Daoy (cell line): ENCODE measurements at places on chromosomes 12 and 14.

GRCh38 chr12:21614506-21614905, 9.9 kb upstream of the GYS2 start:
- no peak for DNase-seq

DNA sequence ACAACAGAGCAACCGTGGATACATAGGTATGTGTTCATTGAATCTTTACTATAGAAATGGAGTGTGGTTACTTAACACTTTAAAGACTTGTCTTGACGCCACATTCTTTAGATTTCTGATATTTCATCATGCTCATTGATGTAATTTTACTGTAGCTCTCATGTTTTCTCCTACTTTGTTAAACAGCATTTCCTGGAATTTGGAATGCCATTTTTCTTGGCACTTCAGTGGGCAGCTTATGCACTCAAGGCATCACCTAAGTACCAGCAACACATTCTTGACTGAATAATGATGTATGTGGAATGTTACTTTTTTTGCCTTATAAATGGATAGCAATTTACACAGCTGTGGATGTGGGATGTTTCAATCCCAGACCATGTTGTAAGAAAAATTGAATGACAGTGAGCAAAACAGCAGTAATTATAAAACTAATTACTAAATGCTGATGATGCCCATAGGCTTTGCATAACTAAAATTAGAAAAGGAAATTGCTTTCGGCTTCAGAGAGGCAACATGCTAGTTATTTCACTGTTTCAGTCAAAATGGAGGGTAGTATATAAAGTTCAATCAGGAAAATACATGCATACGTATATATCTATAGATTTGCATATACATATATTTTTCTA, 298.5 kb downstream of the NPAS3 start:
- DNase-seq = no peak

DNA sequence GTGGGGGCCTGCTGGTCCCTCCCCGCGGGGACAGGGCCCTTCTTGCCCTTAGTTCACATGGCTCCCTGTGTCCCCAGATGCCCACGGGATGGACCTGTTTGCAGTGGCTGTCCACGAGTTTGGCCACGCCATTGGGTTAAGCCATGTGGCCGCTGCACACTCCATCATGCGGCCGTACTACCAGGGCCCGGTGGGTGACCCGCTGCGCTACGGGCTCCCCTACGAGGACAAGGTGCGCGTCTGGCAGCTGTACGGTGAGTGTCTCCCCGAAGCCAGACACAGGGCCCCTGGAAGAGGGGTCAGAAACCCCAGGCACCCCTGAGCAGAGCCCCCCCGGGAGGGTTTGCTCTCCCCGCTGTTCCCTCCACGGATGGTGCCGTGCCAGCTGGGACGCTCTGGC, 13.4 kb downstream of the MMP17 start:
- no peak for DNase-seq

DNA sequence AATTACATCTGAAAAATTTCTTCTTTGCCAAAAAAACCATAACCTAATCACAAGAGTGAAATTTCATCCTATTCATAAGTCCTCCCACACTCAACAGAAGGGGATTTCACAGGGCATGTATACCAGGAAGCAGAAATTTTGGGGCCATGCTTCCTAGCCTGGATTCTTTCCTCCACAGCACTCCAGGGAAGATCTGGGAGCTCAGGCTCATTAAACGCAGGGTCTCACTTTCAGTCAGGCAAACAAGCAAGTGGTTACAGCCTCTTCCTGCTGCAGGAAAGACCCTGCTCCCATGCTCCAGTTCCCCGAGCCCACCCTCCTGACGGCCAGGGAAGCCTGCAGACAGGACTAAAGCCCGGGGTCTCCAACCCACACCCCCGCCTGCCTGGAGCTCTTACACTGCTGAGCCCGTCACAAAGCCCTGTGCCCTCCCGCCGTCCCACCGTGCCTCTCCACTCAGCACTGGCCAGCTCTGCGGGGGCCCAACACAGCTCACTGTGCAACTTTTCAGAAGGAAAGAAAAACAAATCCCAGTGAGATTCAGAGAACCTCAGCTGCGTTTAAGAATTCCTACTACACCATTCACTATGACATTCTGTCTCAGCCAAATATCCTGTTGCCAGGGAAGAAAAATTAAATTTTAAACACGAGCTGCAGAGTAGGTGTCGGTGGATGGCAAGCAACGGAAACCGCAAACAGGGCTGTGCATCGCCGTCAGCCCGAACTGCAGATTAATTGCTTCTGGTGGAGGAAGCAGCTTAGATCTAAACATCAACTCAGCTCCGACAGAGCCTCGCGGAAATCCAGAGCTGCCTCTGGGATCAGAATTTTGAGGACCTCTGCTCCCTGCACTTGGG, 106.7 kb upstream of the SFSWAP start:
- DNase-seq = peak; percentile 59

GRCh38 chr12:6104027-6104426, 20.4 kb downstream of the VWF start:
- no peak for DNase-seq

GRCh38 chr12:65937161-65937641, 112.9 kb downstream of the HMGA2 start:
- DNase-seq = no peak

- DNase-seq = peak; percentile 28
These were observed 2.0 kb downstream of the FOXN4 start for GRCh38 chr12:109307051-109307450.

DNA sequence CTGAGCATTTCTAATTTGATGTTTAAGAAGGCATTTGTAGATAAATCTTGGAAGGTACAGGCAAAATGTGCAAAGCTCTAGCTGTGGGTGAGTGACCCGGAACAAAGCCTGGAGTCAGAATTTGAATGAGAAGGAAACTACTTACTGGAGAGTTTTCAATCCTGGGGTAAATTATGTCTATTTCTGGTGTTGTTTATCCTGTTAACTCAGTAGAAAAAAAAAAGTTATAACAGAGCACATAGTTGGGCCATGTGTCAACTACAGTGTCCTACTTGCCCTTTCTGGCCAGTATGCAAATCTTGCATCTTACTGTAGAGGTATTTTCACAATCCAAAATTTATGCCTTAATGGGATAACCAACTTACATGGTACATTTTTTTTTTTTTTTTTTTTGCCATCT, 182.3 kb downstream of the SYNE2 start:
- DNase-seq = no peak

DNA sequence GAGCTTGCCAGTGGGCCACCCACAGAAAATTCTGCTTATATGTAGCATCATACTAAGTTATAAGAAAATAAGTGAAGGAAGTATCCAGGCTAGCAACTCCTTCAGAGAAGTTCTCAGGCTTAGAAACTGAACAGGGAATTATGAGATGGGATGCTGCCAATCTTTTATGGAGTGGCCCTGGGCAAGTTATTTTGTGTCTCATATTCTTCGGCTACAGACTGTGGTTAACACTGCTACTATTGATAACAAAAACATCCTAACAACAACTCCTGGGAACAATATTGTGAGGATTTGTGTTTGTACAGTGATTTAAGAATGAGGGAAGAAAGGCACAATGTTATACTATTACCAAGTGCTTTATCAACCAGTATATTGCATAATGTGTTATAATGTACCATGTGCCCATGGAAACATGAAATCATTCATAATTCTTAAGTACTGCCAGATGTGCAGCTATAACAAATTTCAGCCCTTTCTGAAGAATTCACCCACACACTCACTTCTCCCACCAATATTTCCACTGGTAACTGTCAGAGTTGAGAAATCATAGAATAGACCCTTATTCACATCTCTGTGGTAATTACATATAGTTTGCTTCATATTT, 113.3 kb upstream of the SOX5 start:
- no peak for DNase-seq

DNA sequence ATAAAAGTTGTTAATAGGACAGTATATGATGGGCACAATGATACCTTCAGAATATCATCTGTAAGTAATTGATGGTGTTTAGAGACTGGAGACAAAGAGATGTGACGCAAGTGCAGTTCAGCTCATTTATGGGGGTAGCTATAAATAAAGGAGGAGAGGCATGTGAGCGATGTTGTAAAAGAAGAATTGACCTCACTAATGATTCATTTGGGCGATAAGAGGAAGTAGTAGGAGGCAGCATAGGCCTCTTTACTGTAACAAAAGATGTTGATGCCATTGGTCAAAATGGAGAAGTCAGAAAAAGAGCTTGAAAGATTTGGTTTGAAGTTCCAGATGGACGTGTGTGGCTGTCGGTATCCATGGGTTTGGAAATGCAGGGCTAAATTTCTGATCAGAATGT, 70.0 kb downstream of the FLRT2 start:
- DNase-seq = no peak

GRCh38 chr12:116577154-116577561, 18.0 kb downstream of the MAP1LC3B2 start:
- no peak for DNase-seq

DNA sequence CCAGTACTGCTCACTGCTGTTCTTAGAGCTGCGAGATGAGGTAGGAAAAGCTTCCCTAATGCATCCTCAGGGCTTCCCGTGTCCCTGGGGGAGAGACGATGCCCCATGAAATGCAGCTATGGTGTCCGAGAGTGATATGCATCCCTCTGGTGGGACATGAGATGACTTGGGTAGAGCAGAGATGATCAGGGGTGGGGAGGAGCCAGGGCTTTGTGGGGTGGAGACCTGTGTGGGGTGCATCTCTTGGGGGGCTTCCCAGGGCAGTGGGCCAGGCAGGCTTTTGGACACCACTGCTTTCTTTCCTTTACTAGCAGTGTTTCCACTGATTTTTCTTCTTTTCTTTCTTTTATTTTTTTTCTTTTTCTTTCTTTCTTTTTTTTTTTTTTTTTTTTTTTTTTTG, 147.3 kb downstream of the ADGRD1 start:
- DNase-seq = no peak

- no peak for DNase-seq
These were observed 80.2 kb downstream of the ELK3 start for GRCh38 chr12:96274331-96274730.

DNA sequence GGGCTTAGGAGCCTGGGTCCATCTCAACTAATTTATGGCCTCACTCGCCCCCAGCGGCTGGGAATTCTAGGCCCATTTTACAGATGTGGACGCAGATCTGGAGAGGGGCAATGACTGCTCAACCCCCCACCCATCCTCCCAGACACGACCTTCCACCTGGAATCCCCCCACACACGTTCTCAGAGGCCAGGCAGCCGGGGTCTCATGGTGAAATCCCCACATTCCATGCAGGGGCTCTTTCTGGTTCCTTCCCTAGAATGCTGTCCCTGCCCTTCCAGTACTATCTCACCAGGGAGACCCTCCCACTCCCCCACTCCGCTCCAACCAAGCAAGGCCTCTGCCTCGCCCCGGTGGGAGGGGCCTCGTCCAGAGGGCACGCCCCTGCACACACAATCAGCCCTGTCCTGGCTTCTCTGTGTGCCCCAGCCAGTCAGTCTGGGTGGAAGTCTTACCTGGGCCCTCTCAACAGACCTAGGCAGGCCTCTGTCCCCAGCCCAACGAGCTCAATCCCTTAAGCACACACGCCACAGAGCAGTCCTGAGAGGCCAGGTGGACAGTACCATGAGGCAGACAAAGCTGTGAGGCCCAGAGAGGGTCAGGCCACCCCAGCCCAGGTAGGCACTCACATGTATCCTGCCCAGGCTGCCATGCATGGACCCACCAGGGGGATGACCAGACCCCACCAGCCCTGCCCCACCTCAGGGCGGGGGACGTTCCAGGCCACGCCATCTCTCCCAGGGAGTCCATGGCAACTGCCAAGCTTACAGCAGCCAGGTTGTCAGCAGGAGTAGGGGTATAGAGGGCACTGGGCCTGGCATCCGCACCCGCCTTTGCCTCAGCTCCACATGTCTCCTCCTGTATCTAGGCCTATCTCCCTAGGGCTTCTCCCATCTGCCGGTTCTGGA, 1.3 kb upstream of the ANKRD9 start:
- DNase-seq = peak; percentile 42

DNA sequence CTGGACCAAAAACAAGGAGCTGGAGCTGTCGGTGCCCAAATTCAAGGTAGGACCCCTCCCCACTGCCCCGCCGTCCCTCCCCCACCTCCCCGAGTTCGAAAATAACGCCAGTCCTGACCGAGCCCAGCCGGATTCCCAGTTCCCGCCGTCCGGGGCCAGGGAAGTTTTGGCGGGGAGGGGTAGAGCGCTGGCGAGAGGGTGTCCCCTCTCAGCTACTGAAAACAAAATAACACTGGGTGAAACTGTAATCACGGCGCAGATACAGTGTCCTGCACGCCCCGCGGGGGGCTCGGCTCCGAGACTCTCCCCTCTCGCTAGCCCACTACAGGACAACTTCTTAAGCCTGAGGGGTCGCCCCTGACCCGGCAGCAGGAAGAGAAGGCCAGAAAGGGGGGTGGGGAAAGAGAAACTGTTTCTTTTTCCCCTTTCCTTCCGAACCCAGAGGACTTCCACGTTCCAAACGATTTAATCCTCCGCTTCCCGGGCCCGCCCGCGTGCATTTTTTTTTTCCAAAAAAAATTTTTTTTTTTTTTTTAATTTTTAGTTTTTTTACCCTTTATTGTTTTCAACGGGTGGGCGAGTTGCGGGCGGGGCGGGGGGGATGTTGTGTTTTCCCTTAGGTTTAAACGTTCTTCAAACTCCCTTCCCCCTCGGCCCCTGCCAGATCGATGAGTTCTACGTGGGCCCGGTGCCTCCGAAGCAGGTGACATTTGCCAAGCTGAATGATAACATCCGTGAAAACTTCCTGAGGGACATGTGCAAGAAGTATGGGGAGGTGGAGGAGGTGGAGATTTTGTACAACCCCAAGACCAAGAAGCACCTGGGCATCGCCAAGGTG, 1.6 kb downstream of the SETD1B start:
- no peak for DNase-seq

- DNase-seq = no peak
These were observed 6.0 kb downstream of the TGM1 start for GRCh38 chr14:24256960-24257359.

DNA sequence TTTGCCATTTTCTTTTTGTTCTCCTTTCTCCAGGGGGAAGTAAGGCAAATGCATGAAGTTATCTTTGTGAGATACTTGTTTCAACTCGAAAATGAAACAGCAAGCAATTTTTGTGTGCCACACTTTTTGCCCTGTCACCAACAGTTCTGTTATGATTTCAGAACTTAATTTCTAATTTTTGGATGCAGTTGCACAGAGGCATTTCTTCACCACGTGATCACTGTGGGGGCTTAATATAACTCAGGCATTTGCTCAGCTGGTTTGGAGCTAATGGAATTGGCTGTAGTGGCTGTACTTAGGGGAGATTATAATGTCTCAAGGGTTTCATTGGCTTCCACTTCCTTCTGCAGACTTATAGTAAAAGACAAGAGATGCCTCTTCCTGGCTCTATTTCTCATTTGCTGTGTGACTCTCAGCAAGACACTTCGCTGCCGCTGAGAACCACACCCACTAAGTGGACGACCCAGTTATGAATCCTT, 452.4 kb downstream of the RAD51B start:
- DNase-seq = no peak

DNA sequence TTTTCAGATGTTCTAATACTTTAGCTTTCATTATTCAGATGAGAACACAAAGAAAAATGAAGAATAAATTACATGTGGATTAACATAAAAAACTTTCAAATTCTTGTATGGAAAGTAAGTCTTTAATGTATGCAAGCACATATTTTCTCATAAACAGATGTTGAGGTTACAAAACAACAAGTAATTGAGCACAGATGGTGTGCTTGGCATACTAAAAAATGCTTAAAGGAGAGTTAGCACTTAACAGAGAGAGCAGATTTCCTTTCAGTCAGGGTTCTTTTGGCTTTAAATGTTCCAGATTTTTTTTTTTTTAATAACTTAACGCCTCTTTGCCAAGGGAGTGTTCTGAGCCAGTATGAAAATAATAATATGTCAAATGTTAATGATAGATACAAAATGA, 96.0 kb downstream of the RASSF9 start:
- no peak for DNase-seq
